ENCODE measurements at places on chromosomes 5 and 9. TPM values are rescaled to one million over a fixed set of nuclear protein-coding genes. Genes with fewer than 3 reads are reported as not detected.

The TGFBI gene
- 85.9 TPM for total RNA-seq

The ACTBL2 gene
- not detected for total RNA-seq

The PPWD1 gene
- total RNA-seq: 29.0 TPM

The PURA gene
- 13.8 TPM for total RNA-seq

The MLLT3 gene
- total RNA-seq: 20.8 TPM

The PCDHB2 gene
- total RNA-seq: 5.2 TPM

The FST gene
- 4.1 TPM for total RNA-seq

The S100Z gene
- 0.37 TPM for total RNA-seq

The PHYHD1 gene
- 54.1 TPM for total RNA-seq

The DMRT3 gene
- total RNA-seq: not detected

The CSF2 gene
- total RNA-seq: 3.9 TPM

The ESM1 gene
- 2.0 TPM for total RNA-seq

The TXNDC8 gene
- total RNA-seq: not detected

The C7 gene
- 224 TPM for total RNA-seq

The BRINP1 gene
- 0.72 TPM for total RNA-seq

The ARAP3 gene
- total RNA-seq: 43.0 TPM

The C1QTNF3 gene
- total RNA-seq: 16.8 TPM

The TAF11L10 gene
- total RNA-seq: not detected

The KYAT1 gene
- total RNA-seq: 5.7 TPM

The SLC45A2 gene
- not detected for total RNA-seq

The TAF11L12 gene
- total RNA-seq: not detected

The LIX1 gene
- not detected for total RNA-seq

The RNF180 gene
- total RNA-seq: 5.0 TPM

The ACTL7A gene
- total RNA-seq: not detected

The PCDHGA9 gene
- total RNA-seq: 2.8 TPM

The SH3RF2 gene
- 12.9 TPM for total RNA-seq

The MELK gene
- 0.55 TPM for total RNA-seq

The MYOZ3 gene
- total RNA-seq: 0.89 TPM

The BAAT gene
- 1.7 TPM for total RNA-seq

Measured in upper lobe of left lung (tissue), 6 donors.